Activated CD8-positive, alpha-beta memory T cell treated with anti-CD3 and anti-CD28 coated beads, Interleukin-2, amount 50 U/mL, for 48 hours (primary cell): ENCODE measurements at places on chromosomes 5 and 9.
A peak's percentile ranks its signal among the peaks of the same experiment; 100 is the strongest.

DNA sequence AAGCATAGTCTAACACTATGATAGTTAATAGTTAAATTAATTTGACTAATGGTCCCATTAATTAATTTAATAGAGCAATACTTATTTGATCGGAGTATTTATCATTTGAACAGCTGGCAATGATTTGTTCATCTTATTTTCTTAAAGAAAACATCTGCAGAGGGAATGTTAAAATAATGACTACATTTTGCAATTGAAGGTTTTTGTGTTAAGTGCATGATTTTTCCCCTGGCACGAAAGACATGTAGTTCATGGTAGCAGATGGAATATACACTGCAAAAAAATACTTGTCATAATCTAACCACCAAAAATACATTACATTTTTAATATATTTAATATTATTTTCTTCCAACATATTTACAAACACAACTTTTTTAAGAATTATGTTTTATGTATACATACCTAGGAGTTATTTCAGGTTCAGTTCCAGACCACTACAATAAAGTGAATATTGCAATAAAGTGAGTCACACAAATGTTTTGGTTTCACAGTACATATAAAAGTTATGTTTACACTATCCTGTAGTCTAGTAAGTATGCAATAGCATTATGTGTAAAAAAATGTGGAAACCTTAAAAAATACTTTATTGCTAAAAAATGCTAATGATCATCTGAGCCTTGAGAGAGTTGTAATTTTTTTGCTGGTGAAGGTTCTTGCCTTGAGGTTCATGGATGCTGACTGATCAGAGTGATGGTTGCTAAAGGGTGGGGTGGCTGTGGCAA, 292.6 kb upstream of the DAB2 start:
- DNase-seq: no peak

- no peak for DNase-seq
Observed at GRCh38 chr5:78090002-78090401, 204.5 kb downstream of the AP3B1 start.

- no peak for DNase-seq
Observed at GRCh38 chr9:94627287-94627686, 12.0 kb downstream of the FBP1 start.

DNA sequence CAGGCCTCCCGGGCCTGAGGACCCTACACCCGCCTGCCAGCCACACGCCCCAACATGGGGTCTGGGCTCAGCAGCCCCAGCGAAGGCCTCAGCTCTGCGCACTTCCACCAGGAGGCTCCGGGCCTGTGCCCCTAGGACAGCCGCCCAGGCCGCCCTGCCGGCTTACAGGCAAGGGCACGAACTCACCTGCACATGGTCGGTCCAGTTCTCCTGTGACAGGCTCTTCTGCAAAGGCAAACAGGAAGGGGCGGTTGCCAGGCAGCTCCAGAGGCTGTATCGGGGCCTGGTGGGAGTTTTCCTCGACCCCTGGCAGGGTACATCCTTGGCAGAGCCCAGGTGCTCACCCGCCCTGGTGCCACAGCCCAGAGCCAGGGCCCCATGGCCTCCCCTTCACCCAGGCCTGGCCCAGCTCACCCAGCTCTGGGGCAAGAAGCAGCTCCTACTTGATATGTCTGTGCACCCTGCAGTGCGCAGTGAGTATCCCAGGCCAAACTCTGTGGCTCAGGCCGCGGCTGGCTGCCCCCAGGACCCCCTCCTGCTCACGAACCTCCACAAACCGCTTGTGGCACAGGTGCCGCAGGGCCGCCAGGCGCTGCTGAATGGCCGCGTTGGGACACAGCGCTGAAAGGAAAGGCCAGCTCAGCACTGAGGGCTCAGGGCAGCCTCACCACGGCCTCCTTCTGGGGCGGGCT, 52.2 kb upstream of the NRARP start:
- peak; percentile 28 for DNase-seq

DNA sequence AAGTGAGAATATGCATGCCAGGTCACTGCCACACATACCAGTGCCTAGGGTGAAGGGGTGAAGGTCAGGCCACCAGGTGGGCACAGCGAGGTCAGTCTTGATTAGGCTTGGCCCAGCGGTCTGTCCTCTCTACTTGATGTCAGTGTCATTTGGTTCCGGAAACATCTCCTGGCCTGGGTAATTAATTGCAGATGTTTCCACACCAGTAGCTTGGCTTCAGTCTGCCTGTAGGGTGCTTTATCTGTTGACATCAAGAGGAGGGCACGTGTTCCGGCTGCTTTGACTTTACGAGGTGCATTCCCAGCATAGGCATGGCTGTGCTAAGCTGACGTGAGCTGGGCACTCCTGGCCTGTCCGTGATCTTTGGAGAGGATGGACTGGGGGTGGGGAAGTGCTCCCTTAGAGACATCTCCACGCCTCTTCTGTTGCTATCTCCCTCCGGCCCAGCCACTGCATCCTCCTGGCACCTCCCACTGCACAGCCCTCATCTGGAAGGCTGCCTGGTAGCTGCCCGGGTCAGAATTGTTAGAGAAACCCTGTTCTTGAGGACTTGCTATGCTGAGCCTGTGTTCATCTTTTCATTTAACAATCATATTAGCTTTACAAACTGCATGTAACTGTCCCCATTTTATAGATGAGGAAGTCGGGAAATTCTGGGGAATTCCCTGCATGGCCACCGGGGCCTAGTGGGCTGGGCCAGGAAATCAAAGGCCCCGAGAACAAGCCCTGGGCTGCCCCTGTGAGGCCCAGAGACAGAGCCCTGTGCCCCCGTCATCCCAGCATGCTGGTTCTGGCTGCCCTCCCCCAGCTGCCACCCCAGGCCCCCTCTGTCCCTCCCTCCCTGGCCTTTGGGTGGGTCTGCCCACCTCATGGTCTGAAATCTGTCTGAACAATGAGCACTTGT, 29.1 kb downstream of the JADE2 start:
- DNase-seq: peak; percentile 63

- peak; percentile 77 for DNase-seq
Observed at GRCh38 chr9:93096131-93096802, at the start of gene CARD19. CARD19 (plus strand) TSS chr9:93096217; CDS start chr9:93096346, 129 bp downstream.

DNA sequence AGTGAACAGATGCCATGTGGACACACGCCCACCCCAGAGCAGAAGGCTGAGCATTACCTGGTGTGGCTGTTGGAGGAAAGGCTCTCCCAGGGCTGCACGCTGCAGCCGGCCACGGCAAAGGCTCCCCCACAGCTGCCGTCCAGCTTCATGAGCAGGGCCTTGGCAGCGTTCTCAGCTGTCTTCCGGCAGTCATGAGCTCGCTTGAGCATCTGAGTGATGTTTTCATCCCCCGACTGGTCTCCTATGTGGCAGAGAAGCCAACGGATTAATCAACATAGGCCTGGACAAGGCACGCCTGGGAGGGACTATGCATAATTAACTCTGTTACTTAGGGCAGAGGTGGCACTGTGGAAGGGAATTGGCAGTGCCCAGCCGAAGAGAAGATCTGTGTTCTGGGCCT, 87.3 kb downstream of the DCP2 start:
- DNase-seq: no peak
